ENCODE measurements at places on chromosomes 13 and 19.

DNA sequence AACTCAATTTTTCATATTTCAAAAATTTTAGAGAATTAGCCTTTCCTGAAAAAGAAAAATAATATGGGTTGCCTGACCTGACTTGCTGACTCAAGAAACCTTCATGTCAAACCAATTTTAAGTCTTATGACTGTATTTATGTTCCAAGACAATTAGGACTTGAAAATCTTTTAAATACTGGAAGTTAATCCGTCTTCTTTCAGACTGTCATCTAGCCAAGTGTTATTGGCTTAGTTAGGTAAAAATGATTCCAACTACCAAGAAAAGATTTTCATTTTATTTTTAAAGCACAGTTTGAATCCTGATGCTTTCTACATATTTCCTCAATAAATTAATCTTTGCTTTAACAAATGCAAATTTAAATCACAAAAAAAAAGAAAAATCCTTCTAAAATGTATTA lies 337.6 kb downstream of the SLITRK6 start:
- DNase-seq, result no peak

- DNase-seq, result no peak
Observed at GRCh38 chr13:60152114-60152513, 11.6 kb downstream of the DIAPH3 start.

DNA sequence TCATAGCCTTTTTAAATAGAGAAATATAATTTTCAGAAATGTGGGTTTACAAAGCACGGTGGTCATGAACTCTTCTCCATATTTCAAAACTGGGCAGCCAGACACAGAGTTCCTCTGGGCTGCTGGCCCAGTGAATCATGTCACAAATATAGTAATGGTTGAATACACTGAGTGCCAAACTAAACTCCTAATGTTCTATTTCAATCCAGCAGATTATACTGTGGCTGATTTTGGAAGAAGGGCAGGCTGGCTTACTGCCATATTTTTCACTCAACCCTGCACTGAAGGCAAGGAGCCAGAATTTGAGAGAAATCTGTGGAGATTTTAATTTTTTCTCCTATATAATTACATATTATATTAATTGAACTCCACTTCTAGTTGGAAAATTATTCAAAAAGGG lies 17.0 kb upstream of the PRR20A start:
- no peak for DNase-seq

GRCh38 chr13:113726961-113727411 lies 32.0 kb upstream of the TMEM255B start:
- no peak for DNase-seq

GRCh38 chr19:41205995-41206394 lies 13.0 kb downstream of the CYP2S1 start:
- no peak for DNase-seq

GRCh38 chr19:39778763-39779162 lies at the start of gene LEUTX:
TSS of gene LEUTX (plus strand) at chr19:39778854. CDS start at chr19:39778921, 67 bp downstream.
- DNase-seq, result no peak

DNA sequence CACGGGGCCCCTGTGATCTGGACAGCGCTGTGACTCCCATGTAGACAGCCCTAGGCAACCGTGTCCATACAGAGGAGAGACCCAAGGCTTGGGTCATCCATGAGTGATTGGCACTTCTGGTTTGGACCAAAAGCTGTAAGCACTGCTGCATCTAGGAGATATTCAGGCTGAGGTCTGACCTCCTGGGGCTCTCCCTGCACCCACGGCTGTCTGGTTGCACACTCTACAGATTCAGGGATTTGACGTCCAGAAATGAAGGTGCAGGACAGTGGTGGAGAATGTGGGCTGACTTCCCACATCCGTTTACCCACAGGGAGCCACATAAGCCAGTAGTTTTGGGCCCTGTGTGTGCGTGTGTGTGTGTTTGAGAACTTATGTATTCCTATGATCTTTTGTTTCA lies 76.2 kb upstream of the ARHGEF7 start:
- no peak for DNase-seq

DNA sequence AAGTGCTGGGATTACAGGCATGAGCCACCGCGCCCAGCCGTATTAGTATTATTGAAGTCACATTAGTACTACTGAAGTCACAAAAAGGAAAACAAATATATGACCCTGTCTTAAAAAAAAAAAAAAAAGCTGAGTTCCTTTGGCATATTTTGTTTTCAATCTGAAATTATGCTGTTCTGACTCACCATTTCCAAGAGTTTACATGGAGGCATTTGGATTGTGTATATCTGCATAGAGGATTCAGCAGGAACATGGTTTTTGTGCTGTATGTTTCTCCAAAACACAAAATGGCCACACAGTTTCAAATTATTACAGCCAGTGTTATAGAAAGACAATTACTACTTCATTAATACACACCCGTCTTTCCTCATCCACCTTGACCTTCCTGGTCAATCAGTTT lies 103.5 kb upstream of the TSC22D1 start:
- DNase-seq, result no peak

DNA sequence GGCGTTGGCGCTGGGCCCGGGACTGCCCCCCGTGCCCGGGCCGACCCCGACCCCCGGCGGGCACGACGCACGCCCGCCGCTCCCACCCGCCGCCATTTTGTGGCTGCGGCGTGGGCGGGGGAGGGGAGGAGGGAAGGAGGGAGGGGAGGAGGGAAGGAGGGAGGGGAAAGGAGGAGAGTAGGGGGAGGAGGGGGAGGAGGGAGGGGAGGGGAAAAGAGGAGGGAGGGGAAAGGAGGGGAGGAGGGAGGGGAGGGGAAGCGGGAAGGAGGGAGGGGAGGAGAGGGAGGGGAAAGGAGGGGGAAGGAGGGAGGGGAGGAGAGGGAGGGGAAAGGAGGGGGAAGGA lies at the start of gene BTBD2:
Gene BTBD2, minus strand, starts transcription at position 107 of the 343 bp plus-strand sequence. Its CDS starts 11 bp downstream, at position 96.
- peak; percentile 86 for DNase-seq

DNA sequence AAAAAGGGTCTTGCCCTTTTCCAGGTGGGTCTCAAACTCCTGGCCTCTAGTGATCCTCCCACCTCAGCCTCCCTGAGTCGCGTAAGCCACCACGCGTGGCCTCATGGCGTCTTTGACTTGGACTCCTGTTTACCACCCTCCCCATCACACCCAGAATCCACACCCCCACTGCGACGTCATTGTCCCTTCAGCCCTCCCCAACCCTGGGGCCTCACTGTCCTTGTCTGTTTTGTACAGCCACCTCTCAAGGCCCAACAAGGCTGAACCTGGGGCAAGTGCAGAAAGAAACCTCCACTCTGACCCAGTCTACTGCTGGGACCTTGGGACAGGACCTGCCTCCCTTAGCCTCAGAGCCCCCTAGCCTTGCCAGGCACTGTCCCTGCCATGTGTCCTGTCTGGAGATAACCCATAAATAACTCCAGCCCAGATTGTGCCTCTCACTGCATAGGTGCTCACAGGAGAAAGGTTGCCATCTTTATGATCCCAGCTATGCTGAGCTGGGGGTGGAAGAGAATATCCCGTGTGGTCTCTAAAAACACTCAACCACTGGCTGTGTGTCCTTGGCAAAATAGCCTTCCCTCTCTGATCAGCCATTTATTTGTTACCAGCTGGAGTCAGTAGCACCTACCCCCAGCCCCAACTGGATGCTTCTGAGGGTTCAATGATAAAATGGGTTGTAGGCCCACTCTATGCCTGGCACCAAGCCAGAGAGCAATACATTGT lies 1.8 kb upstream of the IFI30 start:
- DNase-seq, result no peak

- DNase-seq, result no peak
Observed at GRCh38 chr19:18814063-18814462, 17.7 kb upstream of the UPF1 start.

DNA sequence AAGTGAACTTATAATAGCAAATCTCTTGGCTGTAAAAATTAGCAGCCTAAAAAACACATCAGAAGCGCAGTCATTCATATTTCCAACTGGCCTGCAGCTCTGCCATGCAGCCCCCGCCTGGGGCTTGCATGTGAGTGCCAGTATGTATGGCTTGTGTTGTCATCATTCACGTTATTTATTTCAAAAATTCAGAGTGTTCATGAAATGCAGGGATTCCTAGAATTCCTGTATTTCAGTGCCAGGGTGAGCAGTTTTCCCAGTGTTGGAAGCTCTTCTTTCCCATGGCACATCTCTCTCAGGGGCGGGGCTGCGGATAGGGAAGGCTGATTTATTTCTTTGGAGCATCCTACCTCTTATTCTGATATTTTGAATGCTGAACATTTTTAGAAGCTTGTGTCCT lies 234.6 kb downstream of the FGF9 start:
- DNase-seq, result no peak

GRCh38 chr19:45752639-45753038 lies 16.4 kb downstream of the SIX5 start:
- DNase-seq, result no peak

- peak; percentile 60 for DNase-seq
Observed at GRCh38 chr13:65966991-65967451, 1263.1 kb downstream of the PCDH9 start.

GRCh38 chr19:49567861-49568441 lies 12.4 kb downstream of the NOSIP start:
- DNase-seq, result no peak

DNA sequence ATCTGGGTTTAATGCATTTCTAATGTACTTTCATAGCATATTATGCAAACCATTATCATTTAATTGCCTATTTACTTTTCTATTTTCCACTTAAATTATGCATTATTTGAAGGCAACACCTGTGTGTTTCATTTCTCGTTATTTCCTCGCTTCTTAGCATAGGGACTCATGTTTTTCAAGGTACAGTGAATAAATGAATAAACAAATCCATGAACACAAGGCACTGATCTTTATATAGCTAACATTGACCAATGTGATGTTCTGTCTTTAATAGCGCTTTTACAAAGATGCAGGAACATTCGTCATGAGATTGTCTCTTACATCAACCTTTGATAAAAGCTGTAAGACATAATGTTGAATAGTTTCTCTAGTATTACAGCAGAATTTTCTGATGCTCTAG lies 121.2 kb downstream of the B3GLCT start:
- DNase-seq, result no peak

DNA sequence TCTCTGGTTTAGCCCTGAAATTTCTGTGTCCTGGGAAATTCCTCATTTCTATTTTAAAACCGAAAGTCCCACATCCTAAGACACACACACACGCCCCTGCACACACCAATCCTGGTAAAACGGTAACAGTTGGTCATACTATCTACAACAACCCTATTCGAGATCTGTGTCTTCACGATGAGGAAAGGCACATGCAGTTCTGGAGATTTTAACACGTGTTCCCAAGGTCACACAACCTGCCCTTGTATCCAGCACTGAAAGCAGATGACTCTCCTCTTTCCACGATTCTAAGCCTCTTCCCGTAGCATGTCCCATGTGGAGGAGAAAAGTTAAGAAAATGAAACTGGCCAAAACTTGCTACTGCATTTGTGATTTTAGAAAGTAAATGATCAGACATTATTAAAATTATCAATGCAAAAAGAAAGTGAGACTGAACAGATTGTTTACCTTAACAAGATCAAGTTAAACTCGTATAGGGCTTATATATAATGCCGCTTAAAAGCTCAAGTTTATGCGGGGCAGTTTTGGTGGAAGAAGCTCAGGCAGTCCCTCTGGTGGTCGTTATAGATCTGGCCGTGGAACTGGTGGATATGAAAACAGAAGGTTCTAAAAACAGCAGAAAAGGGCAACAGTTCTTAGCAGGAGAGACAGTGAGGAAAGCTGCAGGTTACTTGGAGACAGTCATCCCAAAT lies 32.7 kb downstream of the VSTM1 start:
- DNase-seq, result no peak

GRCh38 chr13:99367106-99367616 lies 60.0 kb upstream of the GPR183 start:
- DNase-seq, result no peak

GRCh38 chr19:5687360-5688198 lies 2.5 kb upstream of the RPL36 start:
- no peak for DNase-seq

DNA sequence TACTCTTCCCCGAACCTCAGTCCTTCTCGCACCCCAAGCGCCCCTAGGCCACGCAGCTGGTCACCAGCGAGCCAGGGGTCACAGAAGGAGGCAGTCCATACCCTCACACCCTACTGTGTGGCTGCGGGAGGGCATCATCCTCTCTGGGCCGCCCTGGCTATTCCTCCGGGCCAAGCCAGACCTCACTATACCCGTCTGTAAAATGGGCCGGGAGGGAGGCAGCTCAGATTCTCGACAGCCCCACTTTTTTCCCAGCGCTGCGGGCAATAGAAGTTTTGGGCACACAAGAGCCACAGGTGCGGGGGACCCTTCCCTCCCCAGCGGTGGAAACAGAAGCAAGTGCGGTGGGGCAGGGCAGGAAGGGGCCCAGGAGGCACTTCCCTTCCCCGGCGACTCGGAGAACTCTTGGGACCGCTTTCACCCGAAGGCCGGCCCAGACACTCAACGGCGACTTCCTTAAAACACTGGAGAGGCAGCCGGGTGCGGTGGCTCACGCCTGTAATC lies 5.6 kb upstream of the ARRDC2 start:
- DNase-seq, result no peak

GRCh38 chr13:40651866-40652587 lies 14.4 kb downstream of the FOXO1 start:
- DNase-seq, result no peak

- no peak for DNase-seq
Observed at GRCh38 chr13:42035905-42036521, 12.4 kb upstream of the DGKH start.

DNA sequence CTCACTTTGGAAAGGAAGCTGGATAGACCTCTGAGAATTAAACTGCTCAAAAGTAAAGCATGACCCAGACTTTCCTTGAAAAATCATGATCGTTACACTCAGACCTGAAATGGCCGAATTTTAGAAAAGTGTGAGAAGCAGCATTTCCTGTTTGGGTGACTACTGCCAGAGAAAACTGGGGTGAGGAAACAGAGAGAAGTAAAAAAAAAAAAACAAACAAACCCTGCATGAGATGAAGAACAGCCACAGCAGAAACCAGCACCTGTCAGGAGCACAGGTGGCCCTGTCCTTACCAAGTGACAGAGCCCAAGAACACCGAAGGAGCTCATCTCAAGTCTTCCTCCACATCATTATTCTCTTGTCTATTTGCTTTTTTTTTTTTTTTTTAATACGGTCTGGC lies 12.0 kb upstream of the ADPRHL1 start:
- DNase-seq, result no peak

DNA sequence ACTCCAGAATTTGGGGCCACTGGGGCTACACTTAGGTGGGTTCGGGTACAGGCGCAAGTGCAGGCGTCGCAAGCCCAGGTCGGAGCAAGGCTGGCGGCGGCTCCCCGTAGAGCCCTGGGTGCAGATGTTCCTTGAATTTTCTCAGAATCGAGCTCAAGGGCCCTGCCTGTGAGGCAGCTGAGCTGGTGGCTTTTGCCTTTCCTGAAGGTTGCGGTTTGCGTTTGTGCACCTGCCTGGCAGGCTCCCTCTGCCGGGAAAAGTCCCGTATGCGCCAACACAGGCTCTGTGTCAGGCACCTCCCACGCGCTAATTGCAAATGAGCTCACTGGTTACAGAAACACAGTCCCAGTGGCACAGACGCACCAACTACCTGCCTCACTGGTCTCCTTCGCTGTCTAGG lies 5.9 kb downstream of the DOHH start:
- DNase-seq, result no peak

DNA sequence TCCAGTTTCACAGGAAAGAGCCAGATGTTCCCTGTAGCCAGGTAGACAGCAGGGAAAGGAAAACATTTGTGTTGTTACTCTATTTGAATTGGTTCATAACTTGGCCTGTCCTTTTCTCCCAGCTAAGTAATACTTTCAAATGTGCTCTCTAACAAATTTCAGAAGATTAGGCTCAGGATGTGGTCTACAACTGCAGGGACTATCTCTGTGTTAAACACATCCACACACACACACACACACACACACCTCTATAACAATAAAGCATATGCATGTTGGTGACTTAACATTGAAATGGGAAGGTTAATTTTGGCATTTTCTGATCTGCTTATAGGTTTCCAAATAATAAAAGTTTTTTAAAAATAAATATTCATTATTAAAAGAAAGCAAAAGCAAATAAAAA lies 316.0 kb upstream of the ARGLU1 start:
- no peak for DNase-seq

- no peak for DNase-seq
Observed at GRCh38 chr19:51375504-51376221, 3.2 kb upstream of the NKG7 start.

All from HCT116 (cell line).